ENCODE measurements at places on chromosomes 3 and 15. TPM values are rescaled to one million over a fixed set of nuclear protein-coding genes. Genes with fewer than 3 reads are reported as not detected.
A peak's percentile ranks its signal among the peaks of the same experiment; 100 is the strongest.

DNA sequence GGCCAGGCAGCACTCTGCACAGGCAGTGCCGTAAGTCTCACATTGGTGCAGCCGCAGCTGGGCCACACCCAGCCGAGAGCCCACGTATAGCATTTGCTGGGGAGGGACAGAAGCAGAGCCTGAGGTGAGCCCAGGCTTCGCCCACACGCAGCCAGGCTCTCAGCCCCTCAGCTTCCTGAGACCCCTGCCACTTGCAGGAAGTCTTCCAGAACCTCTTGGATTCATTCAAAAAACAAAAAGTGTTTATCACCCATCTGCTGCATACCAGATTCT is 6.9 kb downstream of the SEMA3G start:
- no peak for DNase-seq

DNA sequence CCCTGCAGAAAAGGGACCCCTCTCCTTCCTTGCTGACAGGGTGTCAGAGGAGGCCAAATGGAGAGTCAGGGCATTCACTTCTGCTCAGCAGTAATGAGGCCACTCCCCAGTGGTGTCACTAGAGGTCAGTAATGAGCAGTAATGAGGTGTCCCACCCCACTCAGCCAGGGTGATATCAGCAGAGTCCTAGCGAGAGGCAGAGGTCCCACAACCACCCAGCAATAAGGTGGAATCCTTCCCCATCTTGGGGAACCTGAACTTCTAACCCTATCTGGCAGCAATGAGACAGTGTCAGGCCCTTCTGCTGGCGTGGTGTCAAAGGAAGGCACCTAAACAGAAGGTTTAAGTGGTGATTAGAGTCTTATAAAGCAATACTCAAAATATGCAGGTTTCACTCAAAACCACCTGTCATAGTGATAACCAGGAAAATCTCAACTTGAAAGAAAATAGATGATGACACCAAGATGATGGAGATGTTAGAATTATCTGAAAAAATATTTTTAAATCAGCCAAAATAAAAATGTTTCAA is 12.9 kb downstream of the OCA2 start:
- no peak for DNase-seq

DNA sequence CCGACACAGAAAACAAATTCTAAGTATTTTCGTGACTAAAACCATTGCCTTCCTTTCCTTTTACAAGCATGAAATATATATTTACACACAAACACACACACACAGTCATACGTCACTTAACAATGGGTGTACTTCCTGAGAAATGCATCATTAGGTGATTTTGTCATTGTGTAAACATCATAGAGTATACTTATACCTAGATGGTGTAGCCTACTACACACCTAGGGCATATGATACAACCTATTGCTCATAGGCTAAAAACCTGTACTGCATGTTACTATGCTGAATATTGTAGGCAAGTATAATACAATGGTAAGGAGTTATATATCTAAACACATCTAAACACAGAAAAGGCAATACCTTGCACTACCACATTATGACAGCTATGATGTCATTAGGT is 28.6 kb downstream of the COL6A5 start:
- DNase-seq: no peak

- no peak for DNase-seq
These were observed 38.1 kb upstream of the LDHAL6B start for GRCh38 chr15:59168536-59168935.

DNA sequence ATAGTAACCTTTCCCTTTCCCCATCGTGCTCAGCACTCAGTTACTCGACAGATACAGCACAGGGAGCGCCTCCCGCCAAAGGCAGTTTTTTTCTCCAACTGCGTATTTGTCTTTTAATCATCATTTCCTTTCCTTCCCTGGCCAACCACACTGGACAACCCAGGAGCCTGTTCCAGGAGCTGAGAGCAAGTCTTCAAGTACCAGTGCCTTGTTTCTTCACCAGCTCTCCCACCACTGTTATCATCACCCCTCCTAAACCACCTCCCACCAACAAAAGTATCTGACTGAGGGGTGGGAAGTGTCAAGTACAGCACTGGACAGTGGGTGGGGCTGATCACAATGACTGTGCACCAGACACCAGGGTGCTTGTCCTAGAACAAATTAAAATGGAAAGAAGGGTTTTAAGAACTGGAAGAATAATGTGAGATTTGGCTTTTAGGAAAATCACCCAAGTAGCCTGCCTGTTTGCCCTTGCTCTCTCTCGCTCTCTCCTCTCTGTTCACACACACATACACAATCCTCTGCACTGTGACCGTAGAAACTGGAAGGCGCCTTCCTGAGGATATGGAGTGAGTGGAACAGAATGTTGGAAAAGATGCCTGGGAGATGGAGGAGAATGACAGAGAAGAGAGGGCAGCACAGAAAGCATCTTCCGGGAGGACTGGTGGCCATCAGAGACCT is 126.3 kb downstream of the TNIK start:
- DNase-seq: no peak

DNA sequence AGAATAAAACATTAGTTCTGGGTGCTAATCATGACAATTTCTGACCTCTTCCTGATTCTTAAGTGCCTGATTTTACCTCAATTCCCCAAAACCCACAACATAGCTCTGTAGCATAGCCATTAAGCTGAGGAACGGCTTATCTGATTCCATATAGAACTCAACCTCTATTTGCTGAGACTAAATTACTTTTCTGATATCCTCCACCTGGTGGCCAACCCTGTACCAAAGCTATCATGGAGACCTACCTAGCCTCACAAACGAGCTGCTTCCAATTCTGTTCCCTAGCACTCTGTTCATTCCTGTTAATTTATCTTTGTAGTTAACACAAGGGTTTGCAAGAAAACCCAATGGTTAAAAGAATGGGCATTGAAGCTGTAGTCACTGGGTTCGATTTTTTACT is 245.2 kb downstream of the PLOD2 start:
- DNase-seq: no peak

DNA sequence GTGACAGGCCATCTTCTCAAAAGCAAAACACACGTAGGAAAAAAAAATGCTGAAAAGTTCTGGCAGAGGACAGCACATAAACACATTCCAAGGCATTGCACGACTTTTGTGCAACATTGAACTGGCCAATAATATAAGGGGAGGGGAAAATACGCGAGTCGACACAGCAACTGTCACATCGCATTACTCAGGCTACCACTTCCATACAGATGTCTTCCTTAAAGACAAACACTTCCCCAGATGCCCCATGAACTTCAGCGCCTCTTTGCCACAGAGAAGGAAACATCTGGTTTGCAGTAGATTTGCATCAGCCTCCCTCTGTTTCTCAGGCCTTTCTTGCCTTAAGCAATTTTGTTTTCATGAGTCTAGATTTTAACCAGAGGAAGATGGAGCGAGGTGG is 144.4 kb upstream of the IGF1R start:
- DNase-seq: peak; percentile 80

GHSR gene
- polyA plus RNA-seq: not detected

GOLGA6D gene
- 0.23 TPM for polyA plus RNA-seq

KNL1 gene
- 19.7 TPM for polyA plus RNA-seq

GOLGA8T gene
- 0.21 TPM for polyA plus RNA-seq

PLA2G4E gene
- polyA plus RNA-seq: not detected

All from right lung (tissue), 10 donors.